Smooth muscle cell of bladder (primary cell): ENCODE measurements at places on chromosomes 4 and X. TPM values are rescaled to one million over a fixed set of nuclear protein-coding genes. Genes with fewer than 3 reads are reported as not detected.

The FBXL5 gene
- total RNA-seq, result 105 and 108 TPM in 2 replicates

The ETDA gene
- not detected in 2 replicates for total RNA-seq

The PF4V1 gene
- 51.0 and 75.8 TPM in 2 replicates for total RNA-seq

The ATP1B4 gene
- not detected in 2 replicates for total RNA-seq

The CENPE gene
- total RNA-seq, result 1.7 and 2.1 TPM in 2 replicates

The C4orf36 gene
- total RNA-seq, result 0.28 and 0.37 TPM in 2 replicates

The DRP2 gene
- total RNA-seq, result 0.57 and 0.74 TPM in 2 replicates

The SPRY1 gene
- 13.6 and 13.8 TPM in 2 replicates for total RNA-seq

The HMX1 gene
- total RNA-seq, result not detected in 2 replicates
